ENCODE measurements at places on chromosomes 7 and 10.
A peak's percentile ranks its signal among the peaks of the same experiment; 100 is the strongest.

GRCh38 chr7:94313926-94314325 is 80.8 kb upstream of the COL1A2 start:
- no peak for DNase-seq

DNA sequence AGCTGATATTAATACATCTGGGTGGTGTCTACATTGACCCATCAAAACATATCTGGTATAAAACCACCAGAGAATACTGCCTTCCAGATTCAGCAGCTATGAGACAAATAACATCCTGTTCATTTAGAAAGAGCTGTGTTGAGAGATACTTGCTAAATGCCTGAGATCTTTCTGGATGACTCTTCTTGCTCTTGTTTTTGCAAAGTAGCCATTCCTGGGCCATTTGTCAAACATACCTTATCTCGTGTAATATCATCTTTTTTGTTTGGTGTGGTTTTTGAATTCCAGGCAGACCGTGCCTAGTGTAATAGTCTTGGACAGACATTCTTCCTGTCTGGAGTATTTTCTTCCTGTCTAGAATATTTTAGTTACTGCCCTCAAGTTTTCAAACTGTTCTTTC is 74.7 kb upstream of the PRR15 start:
- DNase-seq, result no peak

DNA sequence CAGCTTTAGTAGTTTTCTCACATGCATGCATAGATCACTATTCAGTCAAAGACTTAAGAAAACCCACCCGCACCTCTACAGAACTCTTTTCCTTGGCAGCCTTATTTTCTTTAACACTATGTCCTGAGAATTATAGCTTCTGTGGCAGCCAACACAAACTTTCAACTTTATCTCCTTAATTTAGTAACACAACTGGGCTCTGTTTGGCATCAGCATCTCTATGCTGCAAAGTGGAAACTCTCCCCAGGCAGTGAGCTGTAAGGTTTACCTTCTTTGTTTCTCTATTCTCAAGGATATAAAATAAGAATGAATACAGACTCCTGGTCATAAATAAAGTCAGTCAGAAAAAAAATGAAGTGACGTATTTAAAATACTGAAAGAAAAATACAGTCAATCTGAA is 115.2 kb upstream of the PPP1R9A start:
- no peak for DNase-seq

GRCh38 chr7:75644589-75644988 is 94.2 kb downstream of the HIP1 start:
- DNase-seq, result no peak

GRCh38 chr10:79115302-79115701 is 46.5 kb downstream of the ZMIZ1 start:
- no peak for DNase-seq

- DNase-seq, result no peak
These were observed 517.3 kb downstream of the GRID1 start for GRCh38 chr10:85849315-85849714.

DNA sequence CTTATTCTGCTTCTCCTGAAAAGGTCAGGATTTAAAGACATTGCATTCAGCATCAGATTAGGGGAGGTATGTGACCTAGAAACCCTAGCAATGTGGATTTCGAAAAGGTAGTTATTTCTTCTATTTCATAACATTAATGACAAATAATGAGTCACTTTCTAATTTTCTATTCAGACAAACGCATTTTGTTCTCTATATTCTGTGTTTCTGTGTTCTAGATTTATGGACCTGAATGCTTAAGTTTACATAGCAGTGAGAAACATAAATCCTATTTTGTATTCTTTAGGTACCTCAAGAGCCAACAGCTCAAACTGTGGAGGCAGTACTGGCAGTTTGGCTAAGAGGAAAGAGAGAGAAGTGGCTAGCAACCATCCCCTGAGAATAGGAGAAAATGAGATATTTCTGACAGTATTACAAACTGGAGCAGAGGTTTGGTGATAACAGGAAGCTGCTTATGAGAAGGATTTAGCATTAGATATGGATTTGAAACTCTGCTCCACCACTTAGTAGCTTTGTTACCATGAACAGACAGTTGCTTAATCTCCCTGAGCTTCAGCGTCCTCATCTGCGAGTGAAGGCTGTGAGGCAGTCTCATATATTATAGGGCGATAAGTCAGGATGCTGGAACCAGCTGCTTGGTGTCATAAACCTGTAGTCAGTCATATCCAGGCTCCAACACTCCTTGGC is 28.2 kb downstream of the CDK14 start:
- no peak for DNase-seq

GRCh38 chr10:121800146-121800545 is 127.7 kb downstream of the ATE1 start:
- no peak for DNase-seq

- DNase-seq, result no peak
These were observed 12.8 kb downstream of the OR2F1 start for GRCh38 chr7:143967398-143967797.

DNA sequence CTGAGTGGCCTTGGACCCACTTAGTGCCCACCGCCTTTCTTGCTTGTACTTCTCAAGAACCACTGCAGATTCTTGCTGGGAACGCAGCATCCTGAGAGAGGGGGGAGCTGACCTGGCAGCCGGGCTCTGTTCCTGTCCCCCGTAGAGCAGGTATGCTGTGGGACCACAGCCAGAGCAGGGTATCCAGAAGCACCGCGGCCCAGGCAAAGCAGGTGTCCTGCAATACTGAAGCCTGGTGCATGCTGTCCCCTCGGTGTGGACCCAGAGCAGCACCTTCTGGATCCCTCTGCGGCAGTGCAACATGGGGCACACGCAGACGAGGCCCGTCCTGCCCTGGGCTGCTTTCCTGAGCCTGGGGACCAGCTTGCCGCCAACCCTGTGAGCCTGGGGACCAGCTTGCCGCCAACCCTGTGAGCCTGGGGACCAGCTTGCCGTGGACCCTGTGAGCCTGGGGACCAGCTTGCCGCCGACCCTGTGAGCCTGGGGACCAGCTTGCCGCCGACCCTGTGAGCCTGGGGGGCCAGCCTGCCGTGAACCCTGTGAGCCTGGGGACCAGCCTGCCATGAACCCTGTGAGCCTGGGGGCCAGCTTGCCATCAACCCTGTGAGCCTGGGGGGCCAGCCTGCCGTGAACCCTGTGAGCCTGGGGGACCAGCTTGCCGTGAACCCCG is 60.9 kb upstream of the ADGRA1 start:
- DNase-seq, result no peak

GRCh38 chr10:86666538-86666937 is 1.8 kb upstream of the LDB3 start:
- DNase-seq, result peak; percentile 43

DNA sequence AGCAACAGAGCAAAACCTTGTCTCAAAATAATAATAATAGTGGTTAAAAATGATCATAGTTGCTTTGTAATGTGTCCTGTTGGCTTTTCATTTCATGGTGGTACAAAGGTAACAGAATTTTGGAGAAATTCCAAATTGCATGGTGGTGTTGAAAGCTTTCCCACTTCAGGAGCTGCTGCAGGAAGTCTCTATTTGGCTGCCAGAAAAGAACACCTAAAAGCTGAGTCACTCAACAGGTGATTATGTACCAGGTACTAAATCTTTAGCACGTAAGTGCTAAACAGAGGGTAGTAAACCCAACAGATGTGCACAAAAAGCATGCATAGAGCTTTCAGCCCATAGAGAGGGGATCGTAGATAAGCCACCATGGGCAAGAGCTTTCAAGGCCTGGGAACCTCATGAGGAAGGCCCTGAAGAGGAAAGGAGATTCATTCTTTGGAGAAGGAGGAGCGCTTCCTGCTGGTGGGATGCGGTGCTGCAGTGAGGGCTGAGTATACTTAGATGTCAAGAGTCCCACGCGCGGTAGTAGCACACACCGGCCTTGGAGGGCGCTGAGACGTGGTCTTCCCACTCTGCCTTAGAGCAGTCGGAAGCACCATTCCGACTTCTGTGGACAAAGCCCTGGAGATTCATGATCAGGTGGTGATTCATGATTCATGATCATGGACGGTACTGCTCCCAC is 118.7 kb downstream of the RALA start:
- no peak for DNase-seq

DNA sequence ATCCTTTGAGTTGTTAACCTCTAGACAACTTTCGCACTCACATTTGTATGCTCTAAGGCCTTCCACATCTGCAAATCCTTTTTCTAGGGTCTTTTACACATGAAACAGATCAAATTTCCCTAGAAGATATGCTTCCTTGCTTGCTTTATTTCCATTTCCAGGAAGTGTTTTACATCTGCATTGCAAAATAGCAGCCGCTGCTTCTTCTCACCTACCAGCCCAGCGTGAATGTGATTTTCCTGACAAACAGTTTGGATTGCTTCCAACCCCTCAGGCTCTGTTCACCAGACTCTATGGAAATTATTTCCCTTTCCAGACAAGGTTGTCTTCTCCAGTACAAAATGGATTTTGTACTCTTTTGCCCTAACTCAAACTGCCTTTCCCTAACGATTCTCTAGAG is 50.9 kb upstream of the PAPSS2 start:
- DNase-seq, result no peak

GRCh38 chr10:75450644-75451640 is 19.5 kb downstream of the LRMDA start:
- DNase-seq, result no peak

- DNase-seq, result no peak
These were observed 291.7 kb downstream of the AUTS2 start for GRCh38 chr7:69889976-69890351.

DNA sequence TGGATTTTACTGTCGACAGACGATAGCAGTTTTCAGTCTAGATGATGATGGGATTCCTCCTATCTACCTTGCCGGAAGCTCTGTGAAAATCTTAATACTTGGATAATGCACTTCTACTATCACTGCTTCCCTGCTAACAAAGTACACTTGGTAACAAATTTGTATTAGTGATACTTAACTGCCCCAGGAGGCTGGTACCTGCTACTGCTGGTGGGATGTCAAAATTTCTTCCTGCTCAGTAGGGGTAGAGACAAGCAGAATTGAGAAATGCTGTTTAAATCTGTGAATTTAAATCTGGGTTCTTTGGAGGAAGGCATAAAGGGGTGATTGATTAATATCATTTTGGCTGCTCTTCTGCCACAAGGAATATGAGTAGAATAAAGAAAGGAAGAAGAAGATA is 99.8 kb upstream of the STRIP2 start:
- DNase-seq, result no peak

DNA sequence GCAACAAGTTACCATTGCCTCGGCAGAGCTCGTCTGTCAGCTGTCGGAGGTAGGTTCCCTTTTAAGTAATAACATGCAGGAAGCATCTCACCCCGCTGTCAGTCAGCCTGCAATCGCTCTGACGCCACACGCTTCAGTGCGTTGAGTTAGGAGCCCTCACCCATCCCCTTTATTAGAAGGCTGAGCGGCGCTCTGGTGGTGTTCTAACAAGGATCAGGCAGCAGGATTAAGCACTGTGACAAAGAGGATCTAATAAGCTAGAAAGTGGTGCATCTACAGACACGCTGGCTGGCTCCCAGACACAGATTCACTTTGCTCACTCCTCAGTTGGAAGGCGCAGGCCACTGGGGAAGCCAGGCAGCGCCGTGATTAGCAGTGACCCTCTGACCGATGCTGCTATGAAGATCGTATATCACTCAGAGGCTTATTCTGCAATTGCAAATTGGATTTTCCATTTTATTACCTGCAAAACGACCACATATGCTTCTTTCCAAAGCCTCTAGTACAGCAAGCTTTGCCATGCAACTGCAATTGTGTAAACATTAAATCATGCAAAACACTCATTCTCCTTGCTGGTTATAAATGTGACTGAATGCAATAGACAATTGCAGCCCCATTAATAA is 117.7 kb downstream of the RSU1 start:
- no peak for DNase-seq

DNA sequence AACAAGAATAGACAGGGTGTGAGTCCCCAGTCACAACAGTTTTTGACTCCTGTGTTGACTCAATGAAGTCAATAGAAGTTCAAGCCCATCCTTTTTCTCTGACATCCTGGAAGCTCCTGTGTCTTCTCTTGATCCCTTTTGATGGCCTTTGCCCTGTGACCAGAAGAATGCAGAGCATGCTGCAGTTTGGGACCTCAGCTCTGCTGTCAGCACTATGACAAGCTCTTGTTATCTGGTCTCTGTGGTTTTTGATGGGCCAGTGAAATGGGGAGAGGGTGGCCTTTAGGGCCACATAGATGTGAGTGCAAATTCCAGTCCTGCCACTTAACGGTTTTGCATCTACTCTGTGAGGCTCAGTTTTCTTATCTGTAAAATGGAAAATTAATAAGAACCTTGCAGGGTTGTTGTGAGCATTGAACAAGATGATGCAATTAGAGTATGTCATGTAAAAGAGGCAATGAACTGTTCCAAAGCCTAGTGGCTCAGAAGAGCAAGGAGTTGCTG is 102.4 kb upstream of the IKZF1 start:
- DNase-seq, result no peak

- no peak for DNase-seq
These were observed 1159.0 kb downstream of the TYW1 start for GRCh38 chr7:68155676-68156075.

DNA sequence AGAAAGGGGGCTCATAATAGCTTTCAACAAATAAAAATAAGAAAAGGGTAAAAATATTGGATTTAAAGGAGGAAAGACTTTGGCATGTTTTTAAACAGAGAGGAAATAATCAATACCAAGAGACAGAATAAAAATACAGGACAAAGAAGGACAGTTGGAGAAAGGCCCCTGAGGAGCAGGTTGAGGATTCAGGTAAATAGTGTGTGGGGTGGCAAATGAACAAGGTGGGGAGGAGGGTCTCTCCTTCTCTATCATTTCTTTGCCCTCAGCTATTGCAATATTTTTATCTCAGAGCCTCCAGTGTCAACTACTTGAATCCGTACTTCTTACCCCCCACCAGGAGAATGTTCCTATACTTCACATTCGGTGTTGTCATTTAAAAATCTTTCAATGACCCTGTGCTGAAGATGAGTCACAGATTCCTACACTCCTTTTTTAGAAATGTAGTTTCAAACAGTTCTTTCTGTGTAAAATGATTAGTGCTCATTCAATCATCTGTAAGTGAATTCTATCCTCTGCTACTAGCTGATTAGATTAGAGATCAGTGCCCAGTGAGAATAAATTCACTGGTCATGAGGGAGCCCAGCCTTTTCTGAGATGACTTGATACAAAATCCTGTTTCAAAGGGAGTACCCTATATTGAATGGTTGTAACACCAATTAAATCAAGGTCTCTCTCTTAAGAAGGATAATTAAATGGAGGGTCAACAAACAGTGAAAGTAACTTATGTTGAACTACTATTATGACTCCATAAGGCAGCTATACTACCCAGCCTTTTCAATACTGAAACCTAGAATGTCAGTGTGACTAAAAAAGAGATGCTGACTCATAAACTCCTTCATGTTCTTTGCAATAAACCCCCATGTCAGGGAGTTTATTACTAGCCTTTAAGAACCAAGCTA is 50.4 kb upstream of the WNT16 start:
- DNase-seq, result no peak

DNA sequence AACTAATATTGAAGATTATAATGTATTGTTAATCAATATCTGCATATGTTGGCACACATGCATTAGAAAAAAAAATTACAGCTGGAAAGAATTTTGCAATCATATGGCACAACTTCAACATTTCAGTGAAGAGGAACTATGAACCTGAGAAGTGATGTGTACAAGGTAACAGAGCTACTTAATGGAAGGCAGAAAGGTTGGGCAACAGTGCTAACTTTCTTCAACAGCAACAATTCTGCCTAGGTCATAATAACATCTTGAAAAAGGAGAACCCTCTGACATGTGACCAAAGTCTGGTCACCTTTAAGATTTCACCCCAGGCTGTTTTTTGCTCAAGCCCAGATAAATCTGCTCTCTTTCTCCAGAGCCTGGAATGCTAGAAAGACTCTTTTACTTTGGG is 47.9 kb upstream of the SKAP2 start:
- DNase-seq, result no peak
